ENCODE measurements at places on chromosomes 3 and 15.

- DNase-seq = no peak
These were observed 15.7 kb downstream of the SCAANT1 start for GRCh38 chr3:63896332-63897030.

GRCh38 chr15:58213587-58214338, 75.6 kb downstream of the AQP9 start:
- DNase-seq = no peak

GRCh38 chr15:50113187-50113505, 5.9 kb downstream of the ATP8B4 start:
- DNase-seq = no peak

DNA sequence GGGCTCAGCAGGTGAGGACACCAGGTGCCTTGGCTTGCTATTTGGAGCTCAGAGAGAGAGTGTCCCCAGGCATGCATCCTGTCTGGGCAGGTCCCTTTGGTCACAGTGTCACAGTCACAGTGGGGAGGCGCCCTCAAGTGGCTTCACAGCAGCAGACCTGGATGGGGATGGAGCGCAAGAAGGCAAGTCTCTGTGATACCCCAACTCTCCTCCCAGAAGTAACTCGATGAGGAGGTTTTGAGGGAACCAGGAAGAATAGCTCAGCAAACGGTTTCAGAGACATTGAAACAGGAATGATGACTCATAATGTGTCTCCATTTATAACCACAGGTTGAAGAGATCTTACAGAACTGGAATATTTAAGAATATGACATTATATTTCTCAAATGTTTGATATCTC, 66.5 kb upstream of the SH3GL3 start:
- DNase-seq = no peak

GRCh38 chr3:164533275-164533674, 545.0 kb downstream of the SI start:
- no peak for DNase-seq

DNA sequence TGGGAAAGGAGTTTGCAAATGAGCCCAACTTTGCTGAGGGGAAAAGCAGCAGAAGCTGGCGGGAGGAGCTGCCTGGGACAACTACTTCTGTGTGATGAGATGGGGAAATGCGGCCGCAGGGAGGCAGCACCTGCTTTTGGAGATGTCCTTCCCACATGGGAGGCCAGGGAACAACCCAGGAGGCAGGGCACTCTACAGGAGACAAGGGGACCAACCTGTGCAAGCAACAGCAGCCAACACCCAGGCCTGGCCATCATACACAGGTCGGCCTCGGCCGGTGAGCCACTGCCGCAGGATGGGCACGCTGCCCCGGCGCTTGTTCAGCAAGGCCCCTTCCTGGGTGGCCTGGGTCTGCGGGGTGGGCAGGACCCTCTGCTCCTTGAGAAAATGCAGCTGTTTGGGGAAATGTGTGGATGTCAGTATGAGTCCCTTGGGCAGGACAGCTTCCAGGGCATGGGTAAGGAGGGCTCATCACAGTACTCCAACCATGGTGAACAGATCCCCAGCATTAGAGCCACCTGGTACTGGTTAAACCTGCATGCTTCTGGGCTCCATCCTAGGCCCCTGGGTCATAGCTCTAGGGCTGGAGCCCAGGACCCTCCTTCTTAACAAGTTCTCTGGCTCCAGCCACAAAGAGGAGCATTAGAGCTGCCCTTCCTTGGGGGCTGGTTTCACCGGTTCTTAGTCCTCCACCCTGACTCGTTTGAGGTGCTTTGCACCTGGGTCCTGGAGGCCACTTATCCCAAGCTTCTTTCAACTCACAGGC, 11.6 kb downstream of the EPB42 start:
- no peak for DNase-seq

- DNase-seq = no peak
These were observed at the start of gene SLC7A14 for GRCh38 chr3:170585937-170586310. TSS of gene SLC7A14 (minus strand) at chr3:170586075. CDS start at chr3:170526936, 59,139 bp downstream.

DNA sequence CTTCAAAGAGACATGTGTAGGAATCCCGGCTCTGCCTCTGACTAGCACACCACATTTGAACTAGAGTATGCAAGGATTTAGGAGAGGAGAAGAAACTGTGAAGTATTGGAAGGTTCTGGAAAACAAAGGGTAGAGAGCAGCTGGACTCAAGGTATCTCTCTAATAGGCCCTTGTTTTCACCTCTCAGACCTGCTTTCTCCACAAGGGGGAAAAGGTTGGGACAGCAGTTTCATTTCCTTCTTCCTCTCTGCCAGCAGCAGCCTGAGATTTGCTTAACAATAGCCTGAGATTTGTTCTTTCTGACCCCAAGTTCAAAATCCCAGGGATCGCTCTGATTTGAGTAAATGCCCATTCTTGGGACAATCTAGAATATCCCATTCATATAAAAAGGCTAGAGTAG, 430.6 kb upstream of the MCTP2 start:
- no peak for DNase-seq

GRCh38 chr3:184004476-184004875, 13.2 kb downstream of the ABCC5 start:
- no peak for DNase-seq

DNA sequence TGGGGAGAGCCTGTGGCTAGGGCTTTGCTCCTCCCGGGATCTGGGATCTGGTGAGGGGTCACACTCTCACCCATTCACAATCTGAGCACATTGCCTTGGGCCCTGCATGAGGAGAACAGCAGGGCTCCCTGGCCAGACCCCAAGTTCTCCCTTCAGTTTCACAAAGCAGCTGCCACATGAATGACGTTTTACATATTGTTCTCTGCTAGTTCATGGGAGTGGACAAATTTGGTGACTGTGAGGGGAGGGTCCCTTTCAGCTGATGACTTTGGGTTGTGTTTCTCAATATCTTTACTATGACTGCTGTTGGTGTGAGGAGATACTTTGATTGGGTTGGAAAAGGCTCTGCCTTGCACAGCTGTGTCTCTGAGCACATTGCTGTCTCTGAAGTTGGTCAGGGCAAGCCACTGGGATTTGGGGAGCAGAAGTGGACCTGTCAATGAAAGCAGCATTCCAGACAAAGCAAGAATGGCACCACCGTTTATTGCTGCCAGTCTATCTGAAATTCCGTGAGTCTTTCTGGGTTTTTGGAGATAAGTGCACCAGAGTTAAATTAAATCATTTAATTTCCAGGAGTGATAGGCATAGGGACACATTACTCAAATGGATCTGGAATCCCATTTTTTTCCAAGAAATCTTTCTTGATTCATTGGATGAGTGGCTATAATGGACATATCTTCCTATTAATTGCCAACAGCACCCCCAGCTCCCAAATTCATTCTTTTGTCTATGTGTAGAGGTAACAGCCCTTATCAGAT, 10.3 kb downstream of the TIMP4 start:
- DNase-seq = no peak

DNA sequence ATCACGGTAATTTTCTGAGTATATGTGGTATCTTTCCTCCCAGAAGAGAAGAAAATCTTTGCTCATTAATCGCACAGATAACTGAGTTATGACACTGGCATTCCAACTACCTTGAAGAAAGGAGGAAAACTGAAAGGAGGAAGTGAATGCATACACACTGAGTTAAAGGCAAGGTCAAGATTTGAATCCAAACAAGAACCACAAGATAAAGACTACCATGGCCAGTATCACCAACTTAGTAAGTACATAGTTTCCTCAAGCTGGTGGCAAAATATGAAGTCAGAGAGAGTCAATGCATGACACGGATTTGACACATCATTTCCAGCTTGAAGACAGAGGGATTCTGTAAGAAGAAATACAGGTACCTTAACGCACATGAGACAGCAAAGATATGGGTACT, 287.5 kb downstream of the ULK4 start:
- no peak for DNase-seq

DNA sequence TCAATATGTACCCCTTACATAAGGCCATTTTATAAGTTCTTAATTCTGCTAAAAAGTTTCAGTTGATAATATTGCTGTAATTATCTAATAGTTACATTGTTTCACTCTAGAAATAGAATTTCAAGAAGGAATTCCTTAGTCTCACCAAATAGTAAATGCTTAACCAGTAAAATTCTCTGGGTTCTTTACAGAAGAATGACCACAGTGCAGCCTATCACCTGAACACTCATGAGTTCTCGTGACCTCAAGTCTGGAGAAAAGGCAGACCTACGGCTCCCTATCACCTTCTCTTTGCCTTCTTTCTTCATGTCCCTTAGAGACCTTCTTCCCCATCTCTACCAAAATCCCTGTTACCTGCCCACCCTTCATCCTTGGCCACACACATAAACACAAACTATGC, 30.9 kb downstream of the CCDC191 start:
- no peak for DNase-seq

DNA sequence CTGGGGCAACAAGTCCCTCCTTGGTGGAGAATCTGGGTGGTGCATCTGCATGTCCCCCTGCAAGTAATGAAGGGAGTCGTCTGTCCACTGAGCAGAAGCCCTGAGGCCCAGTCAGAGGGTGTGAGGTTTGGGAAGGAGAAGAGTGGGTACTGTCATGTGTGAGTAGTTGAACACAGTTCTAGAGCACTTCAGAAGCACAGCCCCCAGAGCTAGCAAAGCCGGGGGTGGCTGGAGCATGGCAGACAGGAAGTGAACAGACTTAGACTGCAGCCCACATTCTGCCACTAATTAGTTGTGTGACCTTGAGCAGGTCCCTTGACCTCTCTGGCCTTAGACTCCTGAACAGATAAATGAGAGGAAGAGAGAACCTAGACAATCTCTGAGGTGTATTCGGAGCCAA, 207.6 kb downstream of the UACA start:
- no peak for DNase-seq

DNA sequence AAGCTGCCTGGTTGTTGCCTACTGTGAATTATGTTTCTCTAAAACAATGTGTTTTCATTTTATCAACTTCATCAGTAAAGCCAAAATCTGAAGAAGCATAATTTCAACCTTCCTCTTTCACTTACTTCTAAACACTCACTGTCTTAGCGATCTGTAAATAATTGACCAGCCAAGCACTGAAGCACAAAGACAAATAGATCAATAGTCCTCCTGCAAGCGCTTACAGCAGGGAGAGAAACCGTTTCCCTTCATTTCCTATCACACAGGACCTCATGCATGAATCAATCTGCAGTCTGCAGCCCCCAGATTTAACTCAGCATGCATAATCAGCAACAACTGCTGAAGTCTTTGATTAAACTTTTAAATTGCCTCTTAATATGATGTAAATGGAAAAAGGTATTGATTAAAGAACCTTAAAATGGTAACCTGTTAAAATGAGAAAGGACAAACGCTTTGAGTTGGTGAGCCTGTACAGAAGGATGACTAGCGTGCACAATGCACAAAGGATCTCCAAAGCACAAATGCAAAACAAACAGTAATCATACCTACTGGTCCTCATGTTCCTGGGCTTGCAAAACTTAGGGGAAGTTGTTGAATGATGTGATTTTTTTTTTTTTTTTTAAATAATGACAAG, 370.2 kb upstream of the ZNF385D start:
- DNase-seq = peak; percentile 47

GRCh38 chr3:18245721-18246120, 179.4 kb downstream of the SATB1 start:
- no peak for DNase-seq

DNA sequence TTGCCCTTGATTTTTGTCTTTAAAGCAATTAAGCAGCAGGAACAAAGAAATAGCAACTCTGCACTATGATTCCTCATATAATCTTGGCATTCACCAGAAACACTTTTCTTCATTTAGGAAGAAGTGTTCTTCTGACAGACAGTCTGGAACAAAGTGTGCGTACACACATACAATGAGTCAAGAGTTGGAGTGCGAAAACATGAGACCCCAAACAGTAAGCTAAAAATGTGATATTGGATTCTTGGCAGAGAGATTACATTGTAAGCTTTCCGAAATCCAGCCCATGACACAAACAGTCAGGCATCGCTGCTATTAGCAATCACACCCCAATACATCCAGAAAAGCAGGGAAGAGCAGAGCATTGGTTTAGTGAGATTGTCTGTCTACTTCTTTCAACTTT, 306.7 kb upstream of the TBC1D5 start:
- no peak for DNase-seq

- no peak for DNase-seq
These were observed 52.4 kb downstream of the ILDR1 start for GRCh38 chr3:121969631-121970030.

DNA sequence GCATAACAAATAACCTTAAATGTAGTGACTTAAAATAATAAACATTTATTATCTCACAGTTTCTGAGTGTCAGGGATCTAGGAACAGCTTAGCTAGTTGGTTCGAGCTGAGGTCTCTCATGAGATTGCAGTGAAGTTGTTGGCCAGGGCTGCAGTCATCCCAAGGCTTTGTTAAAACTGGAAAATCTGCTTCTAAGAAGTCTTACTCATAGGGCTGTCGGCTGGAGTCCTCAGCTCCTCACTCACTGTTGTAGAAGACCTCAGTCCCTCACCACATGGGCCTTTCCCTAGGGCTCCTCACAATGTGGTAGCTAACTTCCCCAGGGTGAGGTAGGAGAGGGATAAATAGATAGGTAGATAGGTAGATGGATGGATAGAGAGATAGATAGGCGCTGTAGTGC, 20.8 kb upstream of the SLC7A14 start:
- no peak for DNase-seq

GRCh38 chr3:198079771-198080520, 119.9 kb downstream of the LMLN start:
- no peak for DNase-seq

DNA sequence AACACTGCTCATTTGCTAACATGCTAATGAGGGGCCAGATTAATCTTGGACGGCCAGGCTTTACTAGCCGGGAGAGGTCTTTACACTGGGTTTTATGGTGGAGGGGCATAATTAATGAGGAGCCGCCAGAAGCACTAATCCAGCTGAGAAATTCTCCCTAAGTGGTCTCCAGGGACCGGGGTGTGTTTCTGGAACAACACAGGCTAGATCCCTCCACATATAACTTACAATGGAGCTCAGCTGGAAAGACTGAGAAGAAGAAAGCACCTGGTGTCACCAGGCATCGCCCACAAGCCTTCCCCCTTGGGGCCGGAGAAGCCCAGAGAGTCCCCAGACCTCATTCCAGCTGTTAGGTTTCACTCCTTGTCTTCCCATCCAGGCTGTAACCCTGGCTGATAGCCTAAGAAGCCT, 127.5 kb downstream of the MEGF11 start:
- DNase-seq = no peak

GRCh38 chr3:33075995-33076394, 21.0 kb downstream of the GLB1 start:
- peak; percentile 26 for DNase-seq

DNA sequence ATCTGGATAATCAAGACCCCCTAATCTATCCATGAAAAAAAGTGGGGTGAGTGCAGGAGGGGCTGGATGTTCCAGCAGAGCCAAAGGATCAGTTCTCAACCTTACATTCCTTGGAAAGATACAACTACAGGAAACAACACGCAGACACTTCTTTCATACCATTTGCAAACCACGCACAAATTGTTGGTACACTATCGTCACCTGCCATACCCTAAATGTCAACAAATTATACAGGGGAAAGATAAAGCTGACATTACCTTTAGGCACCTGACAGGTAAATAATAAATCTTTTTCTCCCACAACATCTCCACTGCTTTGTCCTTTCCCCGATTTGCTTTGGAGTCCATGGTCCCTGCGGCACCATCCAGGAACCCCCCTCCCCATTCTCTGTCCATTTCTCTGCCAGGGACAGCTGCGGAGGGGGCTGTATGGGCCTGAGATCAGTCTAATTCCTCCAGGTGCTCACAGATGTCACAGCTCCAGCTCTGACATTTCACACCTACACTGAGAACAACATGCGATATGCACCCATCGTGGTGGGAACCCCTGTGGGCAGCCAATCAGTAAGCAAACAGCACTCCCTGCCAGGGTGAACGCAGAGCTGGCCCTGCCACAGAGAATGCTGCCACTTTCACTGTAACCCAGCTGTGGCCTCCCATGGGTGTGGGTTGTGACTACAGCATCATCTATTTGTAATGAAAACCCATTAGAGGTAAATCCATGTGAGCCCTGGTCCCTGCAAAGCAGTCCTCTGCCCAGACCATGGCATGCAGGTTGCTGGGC, 37.7 kb upstream of the BCL2L10 start:
- DNase-seq = no peak

Data from left lobe of liver (tissue), 2 donors.